Activated CD4-positive, alpha-beta T cell treated with anti-CD3 and anti-CD28 coated beads for 36 hours (primary cell): ENCODE measurements at places on chromosomes 2 and 18. TPM values are rescaled to one million over a fixed set of nuclear protein-coding genes. Genes with fewer than 3 reads are reported as not detected.
A peak's percentile ranks its signal among the peaks of the same experiment; 100 is the strongest.

DNA sequence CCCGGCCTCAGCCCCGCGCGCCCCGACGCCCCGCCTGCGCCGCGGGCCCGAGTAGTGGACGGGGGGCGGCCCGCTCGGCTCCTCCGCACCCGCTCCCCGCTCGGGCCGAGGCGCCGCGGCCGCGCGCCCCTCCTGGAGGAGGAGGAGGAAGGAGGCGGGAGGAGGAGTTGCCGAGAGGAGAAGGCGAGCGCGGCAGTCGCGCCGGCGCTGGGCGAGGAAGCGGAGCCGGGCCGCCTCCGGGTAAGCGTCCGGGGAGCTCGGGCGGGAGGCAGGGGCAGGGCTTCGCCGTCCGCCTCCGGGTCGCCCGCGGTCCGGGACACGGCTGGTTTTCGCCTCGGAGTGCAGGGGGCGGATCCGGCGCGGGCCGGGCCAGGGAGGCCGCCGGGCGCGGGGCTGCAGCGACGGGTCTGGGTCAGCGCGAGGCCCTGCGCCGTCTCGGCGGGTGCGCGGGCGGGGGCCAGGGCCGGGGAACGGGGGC lies at the start of gene SOCS6:
Gene SOCS6, plus strand, starts transcription at position 195 of the 478 bp plus-strand sequence. CDS start 35,624 bp downstream, outside the sequence.
- H3K36me3 ChIP-seq: peaks cover 3% of the 10 kb centered on the region
- DNase-seq: peak; percentile 71
- peak within 1 kb of the TSS; percentile 83 for H3K27ac ChIP-seq
- H3K4me1 ChIP-seq: peaks cover 23% of the 10 kb centered on the region
- H3K4me3 ChIP-seq: peak within 1 kb of the TSS; percentile 82
- peaks cover 19% of the 10 kb centered on the region for H3K27me3 ChIP-seq

The FAM124B gene
- 0.87 TPM for total RNA-seq

GRCh38 chr2:200658278-200658864 lies 72.6 kb downstream of the AOX1 start:
- H3K27ac ChIP-seq: no peak overlapping the region
- H3K4me3 ChIP-seq: no peak overlapping the region
- DNase-seq: no peak
- H3K4me1 ChIP-seq: no peaks in the 10 kb centered on the region

DNA sequence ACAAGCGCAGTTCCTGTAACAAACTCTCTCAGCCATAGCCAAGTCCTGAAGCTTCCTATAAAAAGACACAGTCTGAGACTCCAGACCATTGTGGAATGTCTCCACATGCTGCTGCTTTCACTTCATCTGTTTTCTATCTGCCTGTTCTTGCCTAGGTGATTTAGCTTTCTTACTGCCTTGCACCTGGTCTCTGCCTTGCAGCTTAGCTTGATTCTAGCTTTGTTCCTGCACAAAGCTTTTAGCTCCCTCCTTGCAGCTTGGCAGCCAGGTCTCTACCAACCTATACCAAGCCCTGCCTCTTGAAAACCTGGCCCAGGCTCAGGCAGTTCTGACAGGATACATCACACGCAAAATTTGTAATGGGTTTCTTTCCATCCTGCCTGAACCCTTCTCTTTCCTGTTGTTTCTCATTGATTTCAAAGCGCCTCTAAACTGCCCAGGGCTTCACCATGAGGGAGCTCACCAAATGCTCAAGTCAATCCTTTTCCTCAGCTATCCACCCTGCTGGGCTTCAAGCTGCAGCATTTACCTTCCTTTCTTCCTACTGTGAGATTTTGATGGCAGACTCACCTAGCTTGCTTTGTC lies 941.3 kb upstream of the NXPH2 start:
- H3K27me3 ChIP-seq: no peaks in the 10 kb centered on the region
- no peaks in the 10 kb centered on the region for H3K4me1 ChIP-seq
- no peak overlapping the region for H3K27ac ChIP-seq
- no peaks in the 10 kb centered on the region for H3K36me3 ChIP-seq
- H3K4me3 ChIP-seq: no peak overlapping the region
- DNase-seq: no peak

GRCh38 chr2:129439406-129440302 lies 539.8 kb upstream of the RAB6C start:
- no peaks in the 10 kb centered on the region for H3K36me3 ChIP-seq
- H3K27ac ChIP-seq: no peak overlapping the region
- H3K4me1 ChIP-seq: no peaks in the 10 kb centered on the region
- no peak overlapping the region for H3K4me3 ChIP-seq
- no peak for DNase-seq

The KIF1A gene
- total RNA-seq: 8.2 TPM

GRCh38 chr2:134393075-134393461 lies 139.2 kb downstream of the MGAT5 start:
- H3K36me3 ChIP-seq: peaks cover 3% of the 10 kb centered on the region
- no peak overlapping the region for H3K27ac ChIP-seq
- DNase-seq: no peak
- H3K4me3 ChIP-seq: no peak overlapping the region

DNA sequence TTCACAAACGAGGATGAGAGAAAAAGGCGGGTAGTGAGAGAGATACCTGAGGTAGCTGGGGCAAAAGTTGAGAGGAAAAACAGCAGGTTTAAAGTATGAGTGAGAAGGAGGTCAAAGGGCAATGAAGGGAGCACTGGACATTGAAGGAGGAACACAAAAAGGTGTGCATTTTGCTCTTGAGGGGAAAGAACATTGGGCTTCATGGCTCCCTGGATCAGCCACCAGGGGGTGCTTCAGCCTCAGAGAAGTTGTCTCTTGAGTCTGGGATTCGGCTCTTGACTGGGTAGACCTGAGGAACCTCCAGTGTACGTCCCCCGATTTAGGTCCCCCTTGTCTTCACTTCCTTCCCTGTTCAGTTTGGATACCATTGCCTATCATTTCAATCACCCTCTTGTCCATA lies 128.5 kb downstream of the RAPGEF4 start:
- no peak overlapping the region for H3K4me3 ChIP-seq
- H3K36me3 ChIP-seq: no peaks in the 10 kb centered on the region
- no peak overlapping the region for H3K27ac ChIP-seq
- H3K4me1 ChIP-seq: no peaks in the 10 kb centered on the region
- H3K27me3 ChIP-seq: peaks cover 5% of the 10 kb centered on the region

The DSC3 gene
- not detected for total RNA-seq

DNA sequence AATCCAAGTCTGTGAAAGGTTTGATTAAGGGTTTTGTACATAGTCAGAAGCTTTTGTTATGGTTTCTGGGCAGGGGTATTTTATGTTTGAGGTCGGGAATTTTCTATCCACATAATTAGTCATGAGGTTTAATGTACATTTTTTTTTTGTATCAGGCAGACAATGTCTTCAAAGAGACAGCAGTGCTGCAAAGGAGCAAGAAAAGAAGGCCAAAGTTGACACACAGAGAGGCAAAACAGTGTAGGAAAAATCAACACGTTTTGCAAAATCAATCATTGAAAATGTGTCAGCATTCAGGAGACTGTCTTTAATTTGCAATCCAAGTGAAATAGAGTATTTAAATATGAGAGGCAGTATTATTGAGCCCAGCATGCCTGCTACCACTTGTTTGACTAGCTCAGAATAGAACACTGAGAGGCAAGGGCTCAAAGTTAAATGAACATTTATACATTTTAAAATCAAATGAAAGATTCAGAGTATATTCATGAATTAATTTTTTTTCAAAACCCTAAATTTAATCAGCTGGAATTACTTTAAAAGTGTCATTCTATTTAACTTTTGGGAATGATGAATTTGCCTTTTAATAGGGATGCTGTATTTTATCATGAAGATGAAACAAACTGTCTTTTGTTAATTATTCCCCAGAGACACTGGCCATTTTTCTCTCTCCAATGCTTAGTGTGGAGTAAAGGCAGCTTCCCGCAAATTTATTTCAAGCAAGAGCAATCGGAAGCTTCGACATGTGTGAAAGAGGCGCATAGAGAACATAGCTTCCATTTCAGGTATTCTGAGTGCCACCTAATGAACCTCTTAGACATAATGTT lies 11.3 kb downstream of the VRK2 start:
- peaks cover 26% of the 10 kb centered on the region for H3K36me3 ChIP-seq
- DNase-seq: no peak
- no peaks in the 10 kb centered on the region for H3K27me3 ChIP-seq
- H3K27ac ChIP-seq: no peak overlapping the region

The ZNF521 gene
- not detected for total RNA-seq

- H3K4me1 ChIP-seq: peaks cover 13% of the 10 kb centered on the region
- H3K36me3 ChIP-seq: peaks cover 44% of the 10 kb centered on the region
- H3K27me3 ChIP-seq: no peaks in the 10 kb centered on the region
- H3K27ac ChIP-seq: no peak overlapping the region
- DNase-seq: no peak
Measured at GRCh38 chr2:131121464-131121863, 16.3 kb downstream of the PLEKHB2 start.

DNA sequence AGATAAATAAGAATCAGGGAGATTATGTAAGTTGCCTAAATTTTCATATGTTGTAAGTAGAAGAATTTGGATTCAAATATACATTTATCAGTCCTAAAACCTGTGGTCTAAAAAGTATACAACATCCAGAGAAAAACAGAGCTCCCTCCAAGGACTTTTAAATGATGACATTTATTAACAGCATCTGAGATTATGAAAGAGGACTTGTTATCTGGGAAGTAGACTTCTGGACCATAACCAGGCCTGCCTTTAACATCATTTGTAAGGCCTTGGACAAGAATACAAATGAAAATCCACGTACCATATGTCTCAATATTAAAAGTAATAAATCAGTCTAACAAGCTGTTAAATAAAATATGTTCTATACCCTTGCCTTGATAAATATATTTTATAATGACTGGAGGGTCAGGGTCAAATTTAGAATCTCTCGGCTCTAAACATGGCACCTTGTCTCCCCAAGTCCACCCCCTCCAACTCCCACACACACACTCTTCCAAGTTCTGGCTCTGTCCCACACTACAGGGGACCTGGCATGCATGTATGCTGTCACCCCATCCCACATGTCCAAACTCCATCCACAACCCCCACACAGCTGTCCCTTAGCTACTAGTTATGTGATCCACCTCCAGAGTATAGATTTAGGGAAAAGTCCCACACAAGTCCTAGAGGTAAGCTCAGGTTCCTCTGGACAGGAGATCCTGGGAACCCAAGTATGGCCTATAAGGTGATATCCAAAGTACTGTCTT lies 382.6 kb downstream of the CDH2 start:
- H3K27me3 ChIP-seq: no peaks in the 10 kb centered on the region
- no peak for DNase-seq
- H3K27ac ChIP-seq: no peak overlapping the region
- no peaks in the 10 kb centered on the region for H3K4me1 ChIP-seq

- no peaks in the 10 kb centered on the region for H3K4me1 ChIP-seq
- no peak for DNase-seq
- peaks cover 30% of the 10 kb centered on the region for H3K27me3 ChIP-seq
- H3K36me3 ChIP-seq: no peaks in the 10 kb centered on the region
Measured at GRCh38 chr2:20438334-20439192, 8.3 kb upstream of the RHOB start.

GRCh38 chr2:239777219-239777618 lies 247.9 kb downstream of the NDUFA10 start:
- no peak for DNase-seq
- no peaks in the 10 kb centered on the region for H3K4me1 ChIP-seq
- no peak overlapping the region for H3K27ac ChIP-seq
- no peak overlapping the region for H3K4me3 ChIP-seq
- peaks cover 2% of the 10 kb centered on the region for H3K27me3 ChIP-seq

The CLEC4F gene
- total RNA-seq: not detected

DNA sequence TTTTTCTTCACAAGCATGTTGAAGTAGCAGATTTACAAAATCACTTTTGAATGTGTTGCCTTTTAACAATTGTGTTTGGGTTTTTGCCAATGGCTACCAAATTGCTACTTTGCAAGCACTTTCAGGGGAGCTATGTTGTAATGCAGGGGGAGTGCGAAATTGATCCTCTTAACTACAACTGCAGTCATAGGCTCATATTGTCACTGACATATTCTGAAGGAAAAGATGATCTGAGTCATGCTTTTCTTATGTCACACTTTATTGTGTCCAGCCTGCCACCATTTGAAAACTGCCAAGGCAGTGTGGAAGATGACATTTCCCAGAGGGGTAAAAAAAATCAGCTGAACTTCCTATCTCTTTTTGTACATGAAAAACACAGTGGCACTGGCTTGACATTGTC lies 74.9 kb downstream of the GPD2 start:
- H3K27ac ChIP-seq: no peak overlapping the region
- H3K36me3 ChIP-seq: peaks cover 16% of the 10 kb centered on the region
- no peak for DNase-seq
- H3K4me1 ChIP-seq: no peaks in the 10 kb centered on the region
- H3K4me3 ChIP-seq: no peak overlapping the region

DNA sequence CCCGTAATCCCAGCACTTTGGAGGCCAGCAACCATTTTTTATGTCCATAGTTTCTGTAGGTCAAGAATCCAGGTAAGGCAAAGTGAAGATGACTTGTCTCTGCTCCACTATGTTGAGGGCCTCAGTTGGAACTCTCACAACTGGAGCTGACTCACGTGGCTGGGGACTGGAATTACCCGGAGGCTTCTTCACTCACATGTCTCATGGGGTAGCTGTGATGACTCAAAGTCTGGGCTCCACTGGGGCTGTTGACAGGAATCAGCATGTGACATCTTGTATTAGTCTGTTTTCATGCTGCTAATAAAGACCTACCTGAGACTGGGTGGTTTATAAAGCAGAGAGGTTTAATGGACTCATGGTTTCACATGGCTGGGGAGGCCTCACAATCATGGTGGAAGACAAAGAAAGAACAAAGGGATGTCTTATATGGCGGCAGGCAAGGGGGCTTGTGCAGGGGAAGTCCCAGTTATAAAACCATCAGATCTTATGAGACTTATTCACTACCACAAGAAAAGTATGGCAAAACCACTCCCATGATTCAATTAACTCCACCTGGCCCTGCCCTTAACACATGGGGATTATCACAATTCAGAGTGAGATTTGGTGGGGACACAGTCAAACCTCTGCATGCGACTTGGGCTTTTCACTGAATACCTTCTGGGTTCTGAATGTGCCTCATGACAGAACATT lies 7.8 kb upstream of the PPP1R1C start:
- peak; percentile 64 for DNase-seq
- no peak overlapping the region for H3K4me3 ChIP-seq
- H3K27ac ChIP-seq: no peak overlapping the region
- H3K4me1 ChIP-seq: peaks cover 8% of the 10 kb centered on the region

The FZD7 gene
- 0.94 TPM for total RNA-seq

The IKZF2 gene
- total RNA-seq: 8.3 TPM

The VWA3B gene
- total RNA-seq: not detected

GRCh38 chr2:8526403-8526696 lies 155.5 kb upstream of the ID2 start:
- no peak overlapping the region for H3K27ac ChIP-seq
- DNase-seq: no peak
- peaks cover 3% of the 10 kb centered on the region for H3K36me3 ChIP-seq
- peaks cover 25% of the 10 kb centered on the region for H3K4me1 ChIP-seq
- H3K27me3 ChIP-seq: no peaks in the 10 kb centered on the region
- no peak overlapping the region for H3K4me3 ChIP-seq

The LYPD1 gene
- total RNA-seq: not detected

The AKAIN1 gene
- not detected for total RNA-seq

- no peak for DNase-seq
- no peak overlapping the region for H3K27ac ChIP-seq
- H3K4me3 ChIP-seq: no peak overlapping the region
- peaks cover 2% of the 10 kb centered on the region for H3K36me3 ChIP-seq
- H3K4me1 ChIP-seq: peaks cover 9% of the 10 kb centered on the region
Measured at GRCh38 chr2:148913492-148913891, 38.5 kb downstream of the KIF5C start.

The GRHL1 gene
- 0.27 TPM for total RNA-seq

The EVA1A gene
- total RNA-seq: 0.11 TPM

GRCh38 chr2:159961037-159961436 lies 101.4 kb downstream of the PLA2R1 start:
- no peak overlapping the region for H3K27ac ChIP-seq
- peaks cover 19% of the 10 kb centered on the region for H3K4me1 ChIP-seq
- no peaks in the 10 kb centered on the region for H3K36me3 ChIP-seq
- no peak for DNase-seq

The DYSF gene
- 0.02 TPM for total RNA-seq

The EPB41L3 gene
- total RNA-seq: 10.4 TPM
